ENCODE measurements at places on chromosomes 11 and 22.

- no peak for DNase-seq
Measured at GRCh38 chr11:125124618-125124992, 13.2 kb upstream of the TMEM218 start.

DNA sequence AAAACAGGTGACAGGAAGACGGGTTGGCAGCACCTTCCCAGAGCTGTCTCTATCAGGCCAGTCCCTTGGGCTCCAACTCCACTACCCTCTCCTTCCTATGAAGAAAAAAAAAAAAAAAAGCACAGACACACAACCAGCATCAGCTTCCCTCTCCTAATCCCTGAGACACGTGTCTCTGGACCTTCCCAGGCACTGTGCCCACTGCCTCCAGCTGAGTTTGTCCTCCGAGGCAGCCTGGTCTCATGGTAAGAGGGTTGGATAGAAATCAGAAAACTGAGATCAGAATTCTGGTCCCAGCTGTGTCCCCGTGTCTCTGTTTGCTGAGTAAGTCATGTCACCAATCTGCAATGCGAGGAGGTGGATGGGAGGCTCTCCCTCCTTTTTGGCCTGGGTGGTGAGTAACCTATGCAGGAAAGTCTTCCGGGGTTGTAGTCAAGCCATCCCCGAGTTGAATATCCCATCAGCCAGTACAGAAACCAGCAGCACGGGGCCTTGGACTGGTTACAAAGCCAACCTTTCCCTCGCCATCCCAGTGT is 193.7 kb upstream of the TBCEL start:
- no peak for DNase-seq

- peak; percentile 23 for DNase-seq
Measured at GRCh38 chr11:33542921-33543320, 157.7 kb downstream of the C11orf91 start.

DNA sequence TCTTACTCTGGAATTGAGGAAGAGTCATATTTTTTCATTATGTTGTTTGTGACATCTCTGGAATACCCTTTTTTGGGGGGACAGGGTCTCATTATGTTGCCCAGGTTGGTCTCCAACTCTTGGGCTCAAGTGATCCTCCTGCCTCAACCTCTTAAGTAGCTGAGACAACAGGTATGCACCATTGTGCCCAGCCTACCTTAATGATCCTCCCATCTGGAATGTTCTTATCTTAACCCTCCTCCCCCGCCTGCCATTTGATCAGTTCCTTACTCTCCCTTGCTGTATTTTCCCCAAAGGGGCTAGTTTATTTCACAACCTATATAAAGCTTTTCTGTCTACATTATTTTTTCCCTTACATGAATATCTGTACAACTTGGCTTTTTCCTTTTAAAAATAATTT is 594.7 kb downstream of the METTL15 start:
- no peak for DNase-seq

DNA sequence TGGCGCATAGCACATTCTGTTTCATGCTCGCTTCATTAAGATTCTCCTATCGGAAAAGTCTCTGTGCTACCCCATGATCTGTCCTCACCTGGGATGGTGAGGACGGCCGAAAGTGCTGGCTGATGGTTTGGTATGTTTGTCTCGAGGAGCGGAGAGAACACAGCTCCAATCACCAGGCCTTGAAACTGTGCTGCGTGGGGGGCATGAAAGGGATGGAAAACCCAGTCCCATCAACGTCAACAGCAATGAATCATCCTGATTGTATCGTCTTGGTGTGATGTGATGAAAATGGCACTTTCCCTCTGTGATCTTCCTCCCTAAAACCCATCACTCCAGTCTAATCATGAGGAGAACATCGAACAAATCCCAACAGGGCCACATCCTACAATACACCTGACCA is 8.4 kb downstream of the FXYD6 start:
- no peak for DNase-seq

DNA sequence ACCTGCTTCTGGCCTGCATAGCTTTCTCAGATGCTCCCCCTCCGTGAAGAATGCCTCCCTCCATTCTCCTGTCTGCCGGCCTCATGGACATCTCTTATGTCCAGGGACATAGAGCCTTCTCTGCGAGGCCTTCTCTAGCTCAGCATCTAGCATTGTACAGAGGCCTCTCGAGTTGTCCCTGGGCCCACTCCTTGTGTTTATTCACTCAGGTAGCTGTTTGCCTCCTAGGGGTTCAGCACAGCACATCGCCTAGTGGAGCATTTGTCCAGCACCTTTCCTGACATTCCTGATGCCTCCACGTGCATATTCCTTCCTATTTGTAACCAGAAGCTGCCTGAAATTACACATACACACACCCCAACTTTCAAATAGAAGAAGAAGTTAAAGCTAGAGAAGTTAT is 101.3 kb downstream of the TBC1D22A start:
- DNase-seq, result peak; percentile 10

Measured in HepG2 (cell line).